ENCODE measurements at places on chromosomes 5 and 9.

DNA sequence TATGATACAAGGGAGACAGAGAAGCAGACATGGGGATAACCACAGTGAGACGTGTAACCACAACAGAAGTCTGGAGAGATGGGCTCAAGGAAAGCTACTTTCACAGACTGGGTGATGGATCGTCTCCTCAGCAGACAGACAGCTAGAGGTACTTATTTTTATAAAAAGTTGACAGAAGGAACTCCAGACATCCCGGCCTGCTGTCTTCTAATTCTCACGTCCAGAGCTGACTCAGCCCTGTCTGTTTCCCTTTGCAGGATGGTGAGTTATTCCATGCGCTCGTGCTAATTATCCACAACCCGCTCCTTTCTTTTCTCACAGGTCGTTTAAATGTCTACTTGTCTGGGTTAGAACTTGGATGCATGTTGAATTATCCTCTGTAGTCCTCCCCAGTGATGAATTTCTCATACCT, 304.5 kb downstream of the CWC27 start:
- no peak for DNase-seq

GRCh38 chr9:33197279-33198152, 30.4 kb upstream of the B4GALT1 start:
- DNase-seq: no peak

- DNase-seq: no peak
Observed at GRCh38 chr9:133773889-133774655, 35.9 kb upstream of the SARDH start.

- no peak for DNase-seq
Observed at GRCh38 chr5:115599502-115599901, 2.8 kb downstream of the TICAM2 start.

DNA sequence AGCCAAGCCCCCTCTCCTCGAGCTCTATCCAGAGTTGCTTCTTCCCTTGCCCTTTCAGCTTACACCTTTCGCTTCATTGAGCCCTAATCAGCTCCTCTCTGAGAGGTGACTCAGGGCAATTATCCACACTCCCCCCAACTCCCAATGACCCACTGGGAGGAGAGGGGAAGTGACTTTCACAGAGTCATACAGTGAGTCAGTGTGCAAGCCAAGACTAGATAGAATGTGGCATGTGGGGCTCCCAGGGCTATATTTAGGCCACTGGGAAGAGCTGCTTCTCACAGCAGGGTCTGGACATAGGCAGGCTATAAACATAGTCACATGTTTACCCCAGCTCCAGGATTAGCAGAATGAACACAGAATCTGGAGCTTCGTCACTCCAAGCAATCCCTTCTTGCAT, 57.4 kb downstream of the NRG2 start:
- peak; percentile 9 for DNase-seq

GRCh38 chr5:142894749-142895148, 124.6 kb downstream of the ARHGAP26 start:
- no peak for DNase-seq

- no peak for DNase-seq
Observed at GRCh38 chr5:14577971-14578370, 3.6 kb upstream of the OTULINL start.

DNA sequence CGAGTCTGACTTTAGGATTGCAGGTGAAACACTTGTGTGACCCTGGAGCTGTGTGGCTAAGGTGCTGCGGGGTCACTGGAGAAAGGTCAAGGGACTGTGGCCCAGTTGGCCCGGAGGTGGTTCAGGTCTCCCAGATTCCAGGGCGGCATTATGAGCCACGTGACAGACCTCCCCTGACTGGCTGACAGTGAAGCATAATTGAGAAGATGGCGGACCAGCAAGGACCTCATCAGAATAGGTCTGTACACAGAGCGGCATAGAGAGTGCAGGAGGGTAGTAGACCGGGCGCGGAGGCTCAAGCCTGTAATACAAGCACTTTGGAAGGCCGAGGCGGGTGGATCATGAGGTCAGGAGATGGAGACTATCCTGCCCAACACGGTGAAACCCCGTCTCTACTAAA, 815 bp upstream of the ODF2 start:
- no peak for DNase-seq

DNA sequence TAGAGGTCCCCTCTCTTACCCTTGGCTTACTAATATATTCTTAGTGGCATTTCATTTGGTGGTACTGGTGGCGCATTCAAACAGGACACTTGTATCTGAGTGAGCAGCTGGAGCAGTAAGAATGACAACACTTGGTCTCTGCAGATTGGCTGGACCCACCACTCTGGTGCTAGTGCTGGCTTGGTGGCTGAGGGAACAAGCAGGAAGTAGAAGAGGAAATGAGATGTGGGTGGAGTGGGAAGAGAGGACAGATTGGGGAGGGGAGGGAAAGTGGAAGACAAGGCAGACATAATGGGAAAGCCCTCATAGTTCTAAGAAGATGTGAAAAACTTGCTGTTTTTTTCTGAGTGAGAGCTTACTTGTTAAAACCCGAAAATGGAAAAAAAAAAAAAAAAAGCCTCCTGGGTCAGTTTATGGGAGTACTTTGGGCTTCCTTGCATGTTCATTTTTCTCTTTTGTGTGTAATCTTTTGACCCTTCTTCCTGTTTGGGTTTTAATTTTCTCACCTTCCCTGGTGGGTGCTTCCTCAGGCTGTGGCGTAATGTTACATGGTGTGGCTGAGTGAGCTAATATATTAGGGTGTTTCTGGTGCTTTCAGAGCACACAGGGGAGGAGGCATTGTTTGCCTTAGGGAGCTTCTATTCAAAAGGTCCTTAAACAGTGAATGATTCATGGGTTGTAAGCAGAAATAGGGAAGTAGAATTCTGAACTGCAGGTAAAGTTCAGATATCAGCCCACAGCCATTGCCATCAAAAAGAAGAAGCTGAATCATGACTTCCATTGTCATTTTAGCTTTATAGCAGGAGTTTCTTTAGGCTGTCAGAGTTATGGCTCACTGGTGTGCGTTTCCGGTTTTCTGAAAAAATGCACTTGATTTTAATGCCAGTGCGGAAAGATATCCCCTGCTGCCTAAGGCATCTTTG, 52.3 kb downstream of the TLE4 start:
- no peak for DNase-seq

DNA sequence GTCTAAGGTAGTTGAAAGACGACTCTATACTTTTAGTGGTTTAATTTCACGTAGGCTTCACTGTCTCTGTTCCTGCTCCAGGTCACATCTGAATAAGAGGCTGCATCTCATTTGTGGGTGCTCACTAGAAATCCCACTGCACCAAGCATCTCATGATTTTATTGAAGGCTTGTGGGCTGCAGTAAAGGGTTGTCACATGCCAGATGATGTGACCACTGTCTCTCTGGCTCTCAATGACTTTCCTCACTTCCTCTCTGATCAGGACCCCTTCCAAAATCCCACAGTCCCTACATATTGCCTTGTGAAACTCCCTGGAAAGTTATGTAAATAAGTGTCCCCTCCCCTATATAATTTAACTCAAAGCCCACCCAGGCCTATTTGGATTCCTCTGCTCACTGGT, 8.9 kb upstream of the ZCCHC10 start:
- no peak for DNase-seq

GRCh38 chr5:74490814-74491213, 149.7 kb downstream of the ENC1 start:
- DNase-seq: no peak

- DNase-seq: no peak
Observed at GRCh38 chr5:444226-444625, 1.2 kb downstream of the EXOC3 start.

GRCh38 chr5:164360589-164360988, 855.2 kb downstream of the MAT2B start:
- no peak for DNase-seq

- no peak for DNase-seq
Observed at GRCh38 chr5:62475072-62475471, 62.5 kb downstream of the IPO11 start.

All from CD4-positive, alpha-beta T cell (primary cell).